ENCODE measurements at places on chromosomes 7 and 10. TPM values are rescaled to one million over a fixed set of nuclear protein-coding genes. Genes with fewer than 3 reads are reported as not detected.

DNA sequence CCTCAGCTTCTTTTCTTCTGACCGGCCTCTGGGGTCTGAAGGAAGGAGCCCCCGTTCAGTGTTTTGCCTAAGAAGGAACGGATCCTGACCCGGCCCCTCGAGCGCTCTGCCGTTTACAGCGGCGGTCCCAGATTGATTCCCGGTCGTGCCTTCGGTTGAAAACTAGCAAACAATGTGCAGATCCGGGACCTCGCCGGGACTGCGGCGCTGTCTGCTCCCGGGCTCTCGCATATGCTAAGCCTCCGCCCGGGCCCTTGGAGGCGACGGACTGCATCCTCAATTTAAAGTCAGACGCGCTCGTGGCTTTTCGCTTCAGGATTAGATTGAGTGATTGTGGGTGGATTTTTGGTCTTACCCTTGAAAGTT, 559 bp downstream of the DBF4 start:
- peak; percentile 18 for DNase-seq

GRCh38 chr7:9082203-9082602, 648.8 kb downstream of the NXPH1 start:
- no peak for DNase-seq

DNA sequence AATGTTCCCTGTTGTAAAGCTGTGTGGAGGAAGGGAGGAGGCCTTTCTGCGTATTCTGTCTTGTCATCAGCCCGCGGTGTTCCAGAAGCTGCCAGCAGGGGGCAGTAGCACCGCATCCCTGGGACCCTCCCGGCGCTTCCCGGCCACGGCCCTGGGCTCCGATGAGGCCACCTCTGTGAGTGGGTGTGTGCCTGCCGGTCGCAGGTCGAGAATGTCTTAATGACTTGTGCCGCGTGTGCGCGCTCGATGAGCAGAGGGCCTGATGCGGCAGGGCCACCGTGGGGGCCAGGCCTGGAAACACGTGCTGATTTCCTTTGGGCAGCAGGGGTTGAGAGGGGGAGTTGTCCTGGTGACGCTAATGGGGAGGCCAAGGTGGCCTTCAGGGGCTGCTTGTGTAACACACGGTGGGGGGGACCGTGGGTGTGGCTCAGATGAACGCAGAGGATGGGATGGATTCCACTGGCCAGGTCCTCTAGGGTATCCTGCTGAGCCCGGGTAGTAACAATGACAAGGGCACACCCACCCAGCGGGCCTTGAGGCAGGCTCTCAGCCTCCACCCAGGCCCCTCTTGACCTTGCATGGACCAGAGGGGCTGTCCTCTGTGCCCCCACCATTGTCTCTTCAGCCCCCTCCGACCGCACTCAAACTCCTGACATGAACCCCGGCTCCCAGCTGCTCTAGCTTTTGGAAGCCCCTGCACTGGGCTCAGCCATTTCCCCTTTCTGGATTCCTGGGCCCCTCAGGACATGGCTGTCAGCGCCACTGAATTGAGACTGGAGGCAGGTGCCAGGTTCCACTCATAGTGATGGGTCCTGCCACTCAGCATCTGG, 135.9 kb upstream of the PODXL start:
- DNase-seq, result no peak

AMPH gene
- not detected for total RNA-seq

SEMA3A gene
- 6.6 TPM for total RNA-seq

AKR1B15 gene
- not detected for total RNA-seq

LRRTM3 gene
- total RNA-seq, result not detected
